ENCODE measurements at places on chromosomes 7 and 10.

GRCh38 chr7:50273870-50274269 lies 30.6 kb upstream of the IKZF1 start:
- no peak for DNase-seq

DNA sequence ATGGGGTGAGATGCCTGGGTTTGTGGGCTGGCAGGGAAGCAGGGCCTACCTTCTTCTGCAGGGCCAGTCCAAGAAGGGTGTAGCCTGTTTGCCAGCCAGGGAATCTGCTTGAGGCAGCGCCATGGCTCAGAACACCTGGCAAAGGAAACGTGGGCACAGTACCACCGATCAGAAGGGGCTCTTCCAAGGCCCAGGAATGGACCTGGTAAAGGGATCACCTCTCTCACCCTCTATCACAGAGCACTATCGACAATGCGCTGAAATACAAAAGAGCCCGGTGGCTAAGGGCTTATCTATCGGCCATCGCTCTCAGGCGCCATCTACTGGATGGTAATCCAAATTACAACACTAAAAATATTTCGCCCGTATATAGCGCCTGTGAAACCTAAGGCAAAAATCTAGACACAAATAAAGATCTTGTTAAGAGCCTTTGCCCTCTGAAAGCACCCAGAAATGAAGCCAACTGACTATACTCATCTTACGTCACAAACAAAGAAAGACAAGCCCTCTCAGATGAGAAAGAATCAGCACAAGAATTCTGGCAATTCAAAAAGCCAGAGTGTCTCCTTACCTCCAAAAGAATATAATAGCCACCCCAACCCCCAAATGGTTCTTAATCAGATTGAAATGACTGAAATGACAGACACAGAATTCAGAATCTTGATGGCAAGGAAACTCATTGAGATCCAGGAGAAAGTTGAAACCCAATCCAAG lies 217.8 kb upstream of the HPS1 start:
- DNase-seq = peak; percentile 53

DNA sequence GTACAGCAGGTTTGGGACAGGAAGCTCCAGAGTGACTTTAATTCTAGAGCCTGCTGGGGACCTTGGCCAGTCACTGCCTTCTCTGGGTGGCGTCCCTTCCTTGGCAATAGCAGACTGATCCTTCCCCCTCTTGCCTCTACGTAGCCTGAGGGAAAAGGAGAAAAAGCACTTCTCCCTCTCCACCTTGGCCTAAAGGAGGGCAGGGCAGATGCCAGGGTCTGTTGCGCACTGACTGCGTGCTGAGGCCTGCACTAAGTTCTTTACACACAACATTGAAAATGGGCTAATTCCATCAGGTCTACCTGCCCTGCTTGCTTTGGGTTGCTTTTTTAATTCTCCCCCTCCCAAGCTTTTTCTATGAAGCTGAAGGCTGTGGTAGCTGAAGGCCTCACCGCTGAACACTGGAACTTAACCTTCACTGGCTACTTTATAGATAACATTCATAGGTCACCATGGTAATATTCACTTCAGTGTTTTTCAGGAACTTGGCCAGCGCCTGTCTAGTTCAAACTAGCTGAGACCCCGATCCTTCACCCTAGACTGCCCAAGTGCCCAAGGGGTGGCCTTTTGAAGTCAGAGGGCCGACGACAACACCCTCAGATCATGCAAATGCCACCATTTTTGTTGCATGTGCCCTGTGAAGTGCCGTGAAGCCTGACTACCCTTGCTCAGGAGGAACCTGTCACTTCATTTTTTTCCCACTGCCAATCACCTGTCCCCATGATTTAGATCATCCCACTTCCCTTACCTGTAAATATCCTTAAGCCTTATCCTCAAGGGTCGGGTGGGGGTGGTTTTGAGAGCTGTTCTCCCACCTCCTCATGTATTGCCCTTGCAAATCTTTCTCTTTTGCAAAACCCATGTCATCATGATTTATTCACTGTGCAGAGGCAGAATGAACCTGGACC lies 28.7 kb downstream of the PRF1 start:
- no peak for DNase-seq

- DNase-seq = no peak
Observed at GRCh38 chr7:151754142-151754590, 122.7 kb downstream of the PRKAG2 start.
